CD4-positive, alpha-beta T cell treated with Interleukin-4 for 1 hour (primary cell): ENCODE measurements at places on chromosomes 16 and 17.
A peak's percentile ranks its signal among the peaks of the same experiment; 100 is the strongest.

GRCh38 chr17:20059728-20060188, 50.6 kb downstream of the SPECC1 start:
- no peak for DNase-seq

- DNase-seq, result no peak
Measured at GRCh38 chr16:50480206-50480605, 68.0 kb upstream of the NKD1 start.

GRCh38 chr17:1455291-1455796, 688 bp downstream of the CRK start:
- DNase-seq, result peak; percentile 43

DNA sequence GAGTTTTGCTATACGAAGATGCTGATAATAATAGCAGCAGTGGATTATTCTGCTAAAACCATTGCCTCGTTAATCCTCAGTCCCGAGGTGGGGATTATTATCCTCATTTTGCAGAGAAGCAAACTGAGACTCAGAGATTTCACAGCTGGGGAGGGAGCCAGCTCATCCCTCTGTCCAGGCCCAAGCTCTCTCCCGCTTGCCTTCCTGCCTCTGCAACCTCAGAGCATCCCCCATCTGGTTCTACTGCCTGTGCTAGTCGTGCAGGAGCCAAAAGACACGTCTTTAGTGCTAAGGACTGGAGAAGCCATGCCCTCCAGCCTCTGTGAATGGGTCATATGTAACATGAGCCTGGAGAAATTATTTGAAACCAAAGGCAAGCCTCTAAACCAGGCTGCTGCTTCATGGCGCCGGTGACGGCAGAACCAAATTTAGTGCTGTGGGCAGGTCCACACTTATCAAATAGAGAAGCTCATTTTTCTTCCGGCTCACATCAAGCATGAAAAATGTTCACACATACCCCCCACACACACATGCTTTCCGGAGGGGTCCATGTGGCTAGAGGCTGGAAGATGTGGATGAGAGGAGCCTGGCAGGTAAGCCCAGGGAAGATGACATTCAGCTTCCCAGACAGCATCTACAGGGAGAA, 13.5 kb downstream of the MAPT start:
- DNase-seq, result no peak

GRCh38 chr16:55302635-55303034, 21.4 kb upstream of the IRX6 start:
- no peak for DNase-seq

DNA sequence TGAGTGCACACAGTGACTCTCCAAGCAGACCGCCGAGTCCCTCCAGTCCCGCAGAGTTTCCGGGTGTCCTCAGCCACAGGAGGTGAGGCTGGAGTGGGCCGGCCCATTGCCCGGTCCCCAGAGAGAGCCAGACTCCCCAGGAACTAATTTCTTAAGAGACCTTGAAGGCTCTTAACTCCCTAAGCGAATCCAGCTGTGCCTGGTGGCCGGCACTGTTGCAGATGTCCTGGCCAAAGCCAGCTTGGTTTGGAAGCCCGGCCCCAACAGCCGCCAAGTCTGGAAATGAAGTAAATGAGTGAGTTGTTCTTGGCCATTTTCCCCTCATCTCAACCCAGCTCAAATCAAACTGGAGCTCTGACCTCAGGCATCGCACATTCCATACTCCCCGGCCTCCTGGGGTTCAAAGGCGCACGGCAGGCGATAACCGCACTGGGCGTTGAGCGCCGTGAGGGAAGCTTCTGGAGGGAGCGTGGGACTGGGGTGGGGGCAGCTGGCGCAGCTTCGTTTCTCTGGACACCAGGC, 42.0 kb downstream of the CMIP start:
- DNase-seq, result no peak

DNA sequence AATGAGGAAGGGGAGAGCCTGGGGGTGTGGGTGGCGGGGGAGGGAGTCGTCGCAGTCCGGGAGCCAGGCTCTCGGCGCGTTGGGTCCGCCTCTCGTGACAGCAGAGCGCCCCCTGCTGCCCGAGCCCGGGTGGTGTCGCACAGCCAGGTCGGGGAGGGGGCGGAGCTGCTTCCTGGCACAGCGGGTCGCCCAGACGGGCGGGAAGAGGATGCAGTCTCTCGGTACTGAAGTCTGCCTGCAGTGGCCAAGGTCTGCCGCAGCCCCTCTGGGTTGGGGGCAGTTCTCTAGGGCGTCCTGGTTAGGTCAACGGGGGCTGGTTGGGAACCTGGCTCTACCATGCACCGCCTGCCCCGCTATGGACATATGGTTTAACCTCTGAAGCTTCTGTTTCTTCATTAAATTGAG, 38.2 kb upstream of the CCDC182 start:
- DNase-seq, result peak; percentile 69

GRCh38 chr17:72937707-72938106, 154.8 kb downstream of the SLC39A11 start:
- DNase-seq, result no peak
